Activated naive CD4-positive, alpha-beta T cell treated with Interleukin-2 at 50 U/mL for 16 hours (primary cell): ENCODE measurements at places on chromosomes 6 and 20.

GRCh38 chr6:36033935-36034334, 6.3 kb downstream of the MAPK14 start:
- DNase-seq: peak; percentile 33

GRCh38 chr6:4370066-4370465, 234.7 kb upstream of the ECI2 start:
- DNase-seq: no peak

DNA sequence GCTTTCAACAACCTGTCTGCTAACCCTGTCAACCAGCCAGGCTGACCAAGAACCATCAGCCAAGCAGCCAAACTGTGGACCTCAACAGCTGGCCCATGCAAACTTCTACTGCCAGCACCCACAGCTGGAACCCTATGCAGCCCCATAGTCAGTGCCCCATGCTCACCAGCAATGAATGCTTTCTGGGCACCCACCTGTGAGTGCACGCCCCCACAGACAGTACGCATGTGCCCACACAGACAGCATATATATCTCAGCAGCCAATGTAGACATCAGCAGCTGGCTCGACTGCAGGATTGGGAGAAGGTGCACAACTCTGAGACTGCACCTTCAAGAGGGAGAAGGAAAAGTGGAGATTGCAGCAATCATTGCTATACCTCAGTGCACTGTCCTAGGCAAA, 1534.6 kb downstream of the GRIK2 start:
- DNase-seq: no peak

- no peak for DNase-seq
These were observed 63.9 kb downstream of the KCNS1 start for GRCh38 chr20:45037050-45037449.

DNA sequence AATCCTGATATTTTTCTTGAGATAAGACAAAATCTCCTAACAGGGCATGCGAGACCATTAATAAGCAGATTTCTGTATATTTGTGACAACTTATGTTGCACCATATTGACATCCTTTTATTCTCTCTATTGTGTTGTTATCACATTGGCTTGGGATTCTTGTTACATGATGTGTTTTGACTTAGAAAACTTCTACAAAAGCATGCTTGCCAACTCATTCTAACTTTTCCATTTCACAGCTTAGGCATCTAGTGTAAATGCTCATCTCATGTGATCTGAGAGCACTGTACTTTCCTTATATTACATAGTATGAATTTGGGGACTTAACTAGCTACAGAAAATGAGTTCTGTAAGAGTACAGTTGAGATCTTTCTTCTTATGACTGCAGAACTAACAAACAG, 1040.7 kb upstream of the ADGRB3 start:
- DNase-seq: no peak

- DNase-seq: no peak
These were observed 90.0 kb upstream of the SIRPA start for GRCh38 chr20:1805161-1805581.

DNA sequence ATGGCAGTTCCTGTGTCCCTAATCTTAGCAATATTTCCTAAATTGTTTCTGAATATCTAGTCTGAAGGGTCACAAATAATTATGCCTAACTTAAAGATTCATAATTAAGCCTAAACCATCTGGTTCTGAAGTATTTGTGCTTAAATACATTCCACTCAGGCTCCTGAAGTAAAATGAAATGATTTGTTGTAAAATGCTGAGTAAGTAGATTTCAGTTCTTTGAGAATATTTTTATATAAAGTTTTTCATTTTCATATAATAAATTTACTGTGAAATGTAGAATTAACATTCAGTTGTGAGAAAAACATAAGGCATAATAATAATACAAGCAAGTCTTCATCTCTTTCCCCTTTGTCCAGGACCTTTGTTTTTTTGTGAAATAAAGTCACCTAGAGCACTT, 330.6 kb upstream of the IMPG1 start:
- DNase-seq: no peak

GRCh38 chr6:79334674-79335073, 100.2 kb upstream of the HMGN3 start:
- DNase-seq: no peak

GRCh38 chr20:14666696-14667095, 329.3 kb upstream of the FLRT3 start:
- no peak for DNase-seq

GRCh38 chr6:128474481-128474880, 45.9 kb downstream of the PTPRK start:
- DNase-seq: no peak

DNA sequence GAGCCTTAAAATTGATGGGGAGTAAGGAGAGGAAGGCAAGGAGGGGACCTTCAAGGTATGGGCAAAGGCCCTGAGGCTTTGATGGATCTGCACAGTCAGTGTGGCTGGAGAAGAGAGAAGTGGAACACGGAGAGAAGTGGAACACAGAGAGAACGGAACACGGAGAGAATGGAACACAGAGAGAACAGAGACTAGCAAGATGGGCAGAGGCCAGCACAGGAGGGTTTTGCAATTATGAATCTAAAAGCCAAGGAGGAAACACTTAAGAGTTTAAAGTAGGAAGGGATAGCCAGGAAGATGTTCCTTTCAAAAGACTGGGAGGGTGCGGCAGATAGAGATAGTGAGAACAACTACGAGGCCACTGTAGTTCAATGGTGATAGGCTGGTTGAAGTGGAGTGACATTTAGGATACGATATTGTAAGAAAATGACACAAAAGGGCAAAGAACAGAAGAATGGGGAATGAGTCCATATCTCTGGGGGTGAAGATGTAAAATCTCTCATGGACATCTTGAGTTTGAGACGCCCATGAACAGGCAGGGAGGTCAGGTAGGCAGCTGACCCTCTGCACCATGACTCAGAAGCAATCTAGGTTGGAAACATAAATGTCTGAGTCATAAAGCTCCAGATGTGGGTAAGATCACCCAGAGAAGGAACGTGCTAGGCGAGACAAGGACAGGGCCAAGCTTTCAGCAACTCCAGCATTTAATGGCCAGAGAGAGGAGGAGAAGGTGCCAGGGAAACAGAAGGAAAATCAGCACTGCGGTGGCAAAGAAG, 25.4 kb downstream of the ZMYND8 start:
- no peak for DNase-seq
